D341Med (cell line): ENCODE measurements at places on chromosomes 16 and 17.

DNA sequence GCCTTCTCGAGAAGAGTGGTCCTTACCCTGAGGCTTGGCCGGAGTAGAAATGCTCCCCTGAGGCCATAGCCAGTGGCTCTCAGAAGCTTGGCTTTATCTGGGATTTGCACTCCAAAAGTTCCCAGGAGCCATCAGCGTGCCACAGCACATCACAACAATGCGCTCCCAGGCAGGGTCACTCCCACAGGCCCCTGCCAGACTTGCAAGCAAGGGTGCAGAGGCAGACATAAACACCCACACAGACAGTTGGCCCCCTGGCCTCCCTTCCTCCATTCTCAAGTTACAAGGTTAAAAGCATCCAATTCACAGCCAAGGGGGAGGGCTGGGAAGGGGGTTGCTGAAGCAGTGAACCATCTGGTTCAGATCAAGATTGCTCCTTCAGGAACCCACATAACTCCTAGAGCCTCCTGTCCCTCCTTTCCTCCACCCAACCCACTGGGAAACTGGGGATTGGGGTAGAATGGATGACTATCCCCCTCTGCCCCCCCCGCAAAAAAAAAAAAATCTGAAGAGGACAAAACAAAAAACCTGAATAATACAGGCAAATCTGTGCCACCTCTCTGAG is 1.8 kb downstream of the ST3GAL2 start:
- peak; percentile 78 for DNase-seq

- DNase-seq = peak; percentile 90
Observed at GRCh38 chr17:40341808-40342503, 22.6 kb downstream of the GJD3 start.

DNA sequence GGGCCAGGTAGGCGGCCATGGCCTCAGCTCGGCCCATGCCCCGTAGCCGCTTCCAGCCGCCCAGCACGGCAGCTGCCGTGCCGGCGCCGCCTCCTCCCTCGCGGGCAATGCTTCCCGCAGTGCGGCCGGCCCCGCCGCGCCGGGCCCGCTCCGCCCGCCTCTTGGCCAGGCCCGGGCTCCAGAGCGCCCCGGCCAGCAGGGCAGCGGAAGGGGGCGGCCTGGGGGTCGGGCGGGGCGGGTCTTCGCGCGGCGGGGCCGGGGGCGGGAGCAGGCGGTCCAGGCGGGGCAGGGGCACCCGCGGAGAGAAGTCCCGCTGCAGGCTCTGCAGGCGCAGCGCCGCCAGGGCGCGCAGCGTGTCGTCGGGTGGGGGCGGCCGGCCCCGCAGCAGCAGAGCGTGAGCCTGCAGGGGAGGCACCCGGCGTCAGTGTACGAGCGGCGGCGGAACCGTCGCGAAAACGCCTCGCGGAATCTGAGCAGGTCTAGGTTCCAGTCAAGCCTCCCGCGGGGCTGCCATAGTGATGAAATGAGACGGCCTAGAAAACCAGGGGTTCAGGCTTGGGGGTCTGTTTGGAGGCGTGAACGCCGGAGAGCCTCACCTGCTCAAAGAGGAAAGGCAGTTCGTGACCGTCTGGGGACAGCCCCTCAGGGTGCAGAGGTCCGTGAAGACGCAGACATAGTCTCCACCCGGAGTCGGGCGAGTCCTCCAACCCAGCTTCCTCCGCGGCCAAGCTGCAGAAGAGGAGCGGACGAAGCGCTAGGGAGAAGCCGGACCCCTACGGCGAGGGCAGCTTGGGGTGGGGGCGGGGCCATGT is 6.6 kb downstream of the PLEKHH3 start:
- no peak for DNase-seq

DNA sequence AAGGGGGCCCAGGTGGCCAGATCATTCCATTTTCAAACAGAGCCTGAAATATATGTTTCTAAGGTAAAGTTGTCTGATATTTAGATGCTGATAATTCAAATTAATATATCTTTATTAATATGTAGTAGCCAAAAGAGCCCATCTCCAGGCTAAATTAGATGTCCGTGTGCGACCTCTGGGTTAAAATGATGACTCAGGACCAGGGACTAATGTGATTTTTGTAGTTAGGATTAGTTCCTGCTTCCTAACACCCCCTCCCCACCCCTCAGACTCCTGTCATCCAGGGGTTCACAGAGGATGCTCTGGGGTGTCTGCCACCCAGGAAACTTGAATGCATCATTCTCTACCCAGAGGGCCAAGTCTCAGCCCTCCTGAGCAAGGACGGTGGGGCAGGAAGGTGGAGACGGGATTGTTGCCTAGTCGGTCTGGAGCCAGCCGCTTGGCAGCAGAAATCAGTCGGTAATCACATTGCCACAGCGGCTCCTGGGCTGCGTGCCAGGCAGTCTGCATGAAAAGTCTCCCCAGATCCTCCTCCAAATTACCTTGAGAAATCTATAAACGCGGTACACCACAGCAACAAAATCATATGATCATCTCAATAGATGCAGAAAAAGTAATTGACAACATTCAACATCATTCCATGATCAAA is 29.8 kb downstream of the CNGB1 start:
- DNase-seq = peak; percentile 72

GRCh38 chr17:17029938-17030337 is 12.3 kb upstream of the MPRIP start:
- DNase-seq = no peak

DNA sequence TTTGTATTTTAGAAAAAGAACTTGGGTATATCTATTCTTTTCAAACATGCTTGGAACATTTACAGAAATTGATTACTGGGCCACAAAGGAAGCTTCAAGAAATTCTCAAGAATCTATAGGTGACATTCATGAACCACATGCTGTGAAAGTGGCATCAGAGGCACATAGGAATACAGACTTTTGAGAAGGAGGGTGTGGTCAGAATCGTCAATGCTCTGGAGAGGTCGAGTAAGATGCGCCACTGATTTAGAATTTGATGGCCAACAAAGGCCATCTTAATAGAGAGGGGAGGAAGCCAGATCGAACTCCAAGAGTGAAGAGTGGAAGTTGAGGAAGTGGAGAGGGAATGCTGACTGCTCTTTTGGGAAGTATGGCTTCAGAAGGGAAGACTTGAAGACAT is 3.5 kb upstream of the NSMCE1 start:
- DNase-seq = no peak

GRCh38 chr16:21327046-21327445 is 49.0 kb upstream of the CRYM start:
- DNase-seq = no peak

- DNase-seq = no peak
Observed at GRCh38 chr16:11597235-11598095, 10.7 kb upstream of the LITAF start.

DNA sequence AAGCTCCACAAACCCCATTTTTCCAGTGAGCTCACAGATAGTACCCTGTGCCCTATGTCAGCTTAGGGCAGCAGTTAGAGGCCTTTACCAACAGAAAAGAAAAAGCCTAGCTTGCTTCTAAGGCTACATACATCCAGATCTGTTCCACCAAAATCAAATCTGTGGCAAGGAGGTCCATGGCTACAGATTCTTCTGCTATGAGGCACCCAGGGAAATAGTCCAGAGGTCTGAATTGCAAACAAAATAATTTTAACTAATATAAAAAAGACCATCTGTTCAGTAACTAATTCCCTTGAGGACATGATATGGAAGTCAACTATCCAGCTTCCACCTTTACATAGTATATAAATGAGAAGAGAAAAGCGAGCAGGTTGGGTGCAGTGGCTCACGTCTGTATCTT is 129.3 kb downstream of the PARN start:
- DNase-seq = no peak

GRCh38 chr17:8728971-8729370 is 15.7 kb downstream of the CCDC42 start:
- DNase-seq = no peak

GRCh38 chr16:29702269-29702668 is 23.3 kb downstream of the QPRT start:
- no peak for DNase-seq

- DNase-seq = no peak
Observed at GRCh38 chr16:12171206-12171605, 194.7 kb downstream of the SNX29 start.

DNA sequence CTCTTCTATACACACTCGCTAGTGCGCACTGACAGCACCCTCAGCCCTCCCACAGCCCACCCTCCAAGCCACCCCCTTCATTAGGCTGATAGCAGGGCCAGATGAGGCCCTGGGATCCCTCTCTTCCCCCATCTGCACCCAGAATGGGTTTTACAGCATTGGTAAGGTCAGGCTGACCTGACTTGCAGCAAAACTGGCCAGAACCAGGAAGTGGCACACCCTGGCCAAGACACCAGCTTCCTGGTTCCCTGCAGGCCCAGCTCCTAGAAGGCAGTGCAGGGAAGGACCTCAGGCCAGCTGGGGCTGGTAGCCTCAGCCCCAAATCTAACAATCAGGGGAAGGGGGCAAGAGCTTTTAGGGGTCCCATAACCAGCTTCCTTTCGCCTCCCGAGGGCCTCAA is 50.0 kb upstream of the MRPS23 start:
- DNase-seq = no peak

DNA sequence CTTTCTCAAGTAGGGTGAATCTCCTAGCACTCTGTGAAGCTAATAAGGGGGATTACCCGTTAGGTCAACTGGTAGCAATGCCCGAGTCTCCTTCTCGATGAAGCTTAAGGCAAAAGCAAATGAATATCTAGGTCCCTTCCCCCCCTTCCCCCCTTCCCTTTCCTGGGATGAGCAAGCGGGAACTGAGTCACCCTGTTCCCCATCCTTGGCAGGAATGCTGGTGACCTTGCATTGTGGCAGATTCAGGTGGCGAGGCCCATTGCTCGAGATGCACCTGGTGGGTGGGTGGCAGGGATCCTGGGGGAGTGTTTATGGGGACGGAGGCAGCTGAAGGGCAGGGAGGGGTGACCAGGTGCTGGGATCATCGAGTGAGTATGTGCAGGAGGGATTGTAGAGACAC is 7.1 kb downstream of the NXPH3 start:
- DNase-seq = no peak

DNA sequence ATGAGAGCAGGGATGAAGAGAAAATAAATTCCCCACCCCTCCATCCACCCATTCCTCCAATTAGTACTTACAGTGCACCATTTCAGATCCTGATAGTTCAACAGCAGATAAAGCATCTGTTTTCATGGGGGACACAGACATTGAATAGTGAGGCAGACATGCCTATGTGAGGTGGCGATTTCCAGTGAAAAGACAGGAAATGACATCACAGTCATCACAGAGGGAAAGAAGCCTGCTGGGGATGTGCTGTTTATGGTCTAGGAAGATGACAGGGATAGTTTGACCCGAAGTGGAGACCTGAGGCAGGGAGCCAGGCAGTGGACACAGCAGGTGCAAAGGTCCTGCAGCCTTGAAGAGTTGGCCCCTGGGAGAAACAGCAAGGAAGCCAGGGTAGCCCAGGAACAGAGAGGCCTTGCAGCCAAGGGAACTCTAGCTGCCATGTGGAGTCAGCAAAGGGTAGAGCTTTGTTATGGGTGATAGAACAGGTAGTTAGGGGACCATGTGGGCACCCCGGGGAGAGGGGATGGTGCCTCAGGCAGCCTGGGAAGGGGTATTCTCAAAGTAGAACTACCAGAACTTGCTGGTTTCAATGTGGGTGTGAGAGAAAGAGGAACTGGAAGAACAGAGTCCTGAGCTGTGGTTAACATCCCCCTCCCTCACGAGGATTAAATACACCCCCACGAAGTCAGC is 256.6 kb downstream of the CPPED1 start:
- no peak for DNase-seq

GRCh38 chr17:6558932-6559752 is 2.8 kb upstream of the PITPNM3 start:
- no peak for DNase-seq

DNA sequence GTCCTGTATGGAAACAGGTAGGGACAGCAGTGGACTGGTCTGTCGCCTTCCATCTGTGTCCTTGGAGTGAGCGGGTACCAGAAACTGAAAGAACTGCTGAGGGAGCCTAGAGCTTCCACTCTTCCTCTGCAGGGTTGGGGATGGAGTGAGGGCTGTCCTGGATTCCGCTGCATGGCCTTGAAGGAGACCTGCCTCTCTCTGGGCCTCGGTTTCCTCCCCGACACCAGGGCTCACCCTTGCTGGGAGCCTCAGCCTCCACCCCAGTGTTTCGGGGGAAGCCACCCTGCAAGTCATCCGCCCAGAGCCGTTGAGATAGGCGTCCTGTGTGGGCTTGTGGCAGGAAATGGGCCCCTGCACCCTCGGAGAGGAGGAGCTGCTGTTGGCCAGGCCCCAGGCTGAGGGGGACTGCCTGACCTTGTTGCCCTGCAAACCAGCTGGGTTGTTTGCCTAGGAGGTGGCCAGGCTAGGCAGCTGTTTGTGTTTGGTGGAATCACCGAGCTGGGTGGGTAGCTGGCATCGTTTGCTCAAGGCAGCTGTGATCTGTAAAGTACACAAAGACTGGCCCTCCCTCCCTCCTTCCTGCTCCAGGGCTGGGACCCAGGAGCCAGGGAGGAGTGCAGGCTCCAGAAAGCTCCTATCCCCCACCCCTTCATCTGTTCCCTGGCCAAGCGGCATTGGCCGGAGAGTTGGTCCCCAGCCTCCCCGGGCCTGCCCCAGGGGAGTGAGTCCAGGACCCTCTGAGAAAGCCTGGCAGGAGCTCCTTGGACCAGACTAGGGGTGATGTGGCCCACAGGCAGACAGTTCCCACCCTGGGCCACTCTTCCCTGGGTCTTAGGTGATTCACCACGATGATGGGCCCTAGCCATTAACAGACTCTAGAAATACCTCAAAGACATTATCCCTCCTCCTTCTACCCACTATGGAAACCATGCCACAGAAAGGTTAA is 1.3 kb downstream of the RAB37 start:
- no peak for DNase-seq

DNA sequence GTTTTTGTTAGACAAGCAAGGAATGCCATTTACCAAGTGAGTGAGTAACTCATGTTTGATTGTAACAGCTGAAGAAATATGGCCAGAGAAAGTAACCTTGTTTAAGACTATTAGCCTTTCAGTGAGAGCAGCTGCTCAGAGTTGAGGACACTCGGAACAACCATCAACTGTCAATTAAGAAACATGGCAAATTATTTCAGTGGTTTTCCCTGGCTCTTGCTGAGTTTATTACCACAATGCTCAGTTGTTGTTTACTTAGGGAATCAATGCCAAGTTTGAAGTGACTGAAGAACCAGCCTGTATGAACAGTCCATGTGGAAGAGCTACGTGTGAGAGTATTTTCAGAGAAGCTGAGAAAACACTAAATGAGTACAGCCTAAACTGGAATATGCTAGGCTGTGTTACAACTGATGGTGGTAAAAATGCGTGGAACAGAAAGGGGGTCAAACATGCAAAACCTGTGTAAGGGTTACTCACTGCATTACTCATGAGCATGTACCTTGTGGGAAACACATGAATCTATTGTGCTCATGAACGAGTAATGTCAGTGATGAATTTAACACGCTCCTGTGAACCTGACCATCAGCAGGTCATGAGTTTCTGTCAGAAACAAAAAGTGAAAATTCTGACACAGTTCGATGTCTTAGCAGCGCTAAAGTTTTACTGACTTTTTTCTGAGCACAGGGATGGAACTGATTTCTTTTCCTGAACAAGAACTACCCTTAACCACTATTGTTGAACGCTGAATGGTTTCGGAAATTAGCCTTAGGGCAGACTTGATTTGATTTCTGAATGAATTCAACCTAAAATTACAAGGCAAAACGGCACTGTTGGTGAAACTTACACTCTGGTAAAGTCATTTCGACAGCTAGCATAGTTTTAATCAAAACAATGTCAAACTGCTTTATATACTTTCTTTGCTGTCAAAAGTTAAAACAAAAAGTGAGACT is 33.5 kb downstream of the GNA13 start:
- no peak for DNase-seq
